ENCODE measurements at places on chromosomes 12 and 14.

GRCh38 chr12:29611906-29612305, 114.4 kb upstream of the OVCH1 start:
- no peak for DNase-seq

- no peak for DNase-seq
These were observed 3.1 kb upstream of the BRF1 start for GRCh38 chr14:105303949-105304348.

DNA sequence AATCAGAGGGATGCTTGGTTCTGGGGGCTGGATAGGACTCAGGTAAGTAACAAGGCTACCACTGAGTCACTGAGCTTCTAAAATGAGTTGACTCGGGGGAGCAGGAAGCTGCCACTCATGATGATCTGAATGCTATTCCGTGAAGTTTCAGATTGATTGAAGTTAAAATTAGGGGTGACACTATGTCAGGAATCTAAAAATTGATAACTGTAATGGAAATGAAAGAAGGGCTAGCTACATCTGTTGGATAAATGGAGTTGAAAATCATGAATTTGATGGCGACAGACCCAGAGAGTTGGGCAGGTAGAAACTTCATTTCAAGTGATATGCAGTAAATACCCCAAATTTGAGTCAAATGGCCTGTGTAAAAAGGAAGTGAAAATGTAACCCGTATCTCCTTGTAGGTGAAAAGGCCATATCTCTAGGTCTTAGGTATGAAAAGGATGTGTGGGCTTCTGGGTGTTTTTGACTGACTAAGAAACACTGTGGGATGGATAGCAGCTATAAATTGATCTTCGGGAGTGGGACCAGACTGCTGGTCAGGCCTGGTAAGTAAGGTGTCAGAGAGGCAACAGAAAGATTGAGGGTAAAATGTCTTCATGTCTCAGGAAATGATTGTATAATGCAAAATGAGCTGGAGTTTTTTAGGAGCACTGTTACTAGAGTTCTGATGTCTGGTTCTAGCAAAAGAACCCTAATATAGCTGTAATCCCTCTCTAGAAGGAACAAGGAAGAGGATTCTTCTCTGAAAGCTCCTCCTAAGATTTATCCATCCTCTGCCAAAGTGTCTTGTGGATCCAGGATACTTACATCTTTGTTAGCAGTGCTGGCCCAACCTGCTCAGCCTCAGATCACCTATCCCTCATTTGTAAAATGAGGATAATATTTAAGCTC, 57.3 kb downstream of the DAD1 start:
- no peak for DNase-seq

GRCh38 chr12:1279050-1279449, 288.0 kb downstream of the ERC1 start:
- no peak for DNase-seq

DNA sequence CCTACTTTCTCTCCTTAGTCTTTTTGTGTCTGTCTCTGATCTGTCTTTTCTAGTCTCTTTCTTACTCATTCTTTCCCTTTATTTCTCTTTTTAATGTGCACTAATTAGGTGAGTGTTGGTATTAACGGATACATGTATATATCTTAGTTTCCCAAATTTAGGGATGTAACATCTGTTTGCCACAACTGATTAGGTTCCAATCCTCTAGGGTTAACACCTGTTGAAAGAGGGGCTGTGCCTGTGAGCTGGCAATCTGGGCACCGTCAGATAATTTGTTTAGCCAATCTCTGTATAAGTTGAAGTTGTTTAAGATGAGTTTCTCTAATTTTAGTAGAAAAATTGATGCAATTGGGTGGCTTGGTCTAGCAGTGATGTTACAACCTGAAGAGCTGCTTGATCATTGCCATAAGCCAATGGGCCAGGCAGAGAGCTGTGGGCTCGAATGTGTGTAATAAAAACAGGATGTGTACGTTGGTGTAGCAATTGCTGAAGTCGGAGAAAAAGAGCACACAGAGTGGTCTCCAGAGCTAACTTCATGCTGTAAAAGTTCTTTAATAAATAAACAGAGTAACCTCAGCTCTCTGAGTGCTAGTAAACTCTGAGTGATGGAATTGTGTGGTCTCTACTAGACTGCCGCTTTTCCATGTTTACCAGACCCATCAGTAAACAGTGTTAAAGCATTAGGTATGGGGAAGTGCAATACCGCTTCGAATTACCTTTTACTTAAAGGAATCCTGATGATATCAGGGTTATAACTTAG, 18.3 kb upstream of the LYZ start:
- no peak for DNase-seq

- no peak for DNase-seq
These were observed 124.7 kb downstream of the DAAM1 start for GRCh38 chr14:59313144-59313651.

GRCh38 chr14:66850258-66850888, 338.9 kb upstream of the GARIN2 start:
- no peak for DNase-seq

- DNase-seq, result no peak
These were observed 74.6 kb downstream of the AKAP6 start for GRCh38 chr14:32403688-32404087.

DNA sequence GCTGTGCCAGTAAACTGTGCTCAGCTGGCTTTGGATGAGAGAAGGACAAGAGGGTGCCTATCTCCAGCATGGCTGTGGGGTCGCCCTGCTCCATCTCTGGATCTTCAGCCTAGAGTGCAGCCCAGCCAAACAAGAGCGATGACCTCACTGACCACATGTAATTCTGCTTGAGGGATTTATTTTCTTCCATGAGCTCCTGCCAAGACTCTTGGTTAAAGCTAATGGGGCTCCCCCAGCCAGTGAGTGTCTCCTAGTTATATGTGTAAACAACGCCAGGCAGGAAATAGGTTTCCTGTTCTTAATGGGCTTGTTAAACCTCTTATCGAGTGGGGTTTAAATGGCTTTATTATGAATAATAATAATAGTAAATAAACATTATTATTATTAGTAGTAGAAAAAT, 397.2 kb downstream of the NRXN3 start:
- no peak for DNase-seq

All from neuronal stem cell (in vitro differentiated cells).